ENCODE measurements at places on chromosomes 4 and X.

DNA sequence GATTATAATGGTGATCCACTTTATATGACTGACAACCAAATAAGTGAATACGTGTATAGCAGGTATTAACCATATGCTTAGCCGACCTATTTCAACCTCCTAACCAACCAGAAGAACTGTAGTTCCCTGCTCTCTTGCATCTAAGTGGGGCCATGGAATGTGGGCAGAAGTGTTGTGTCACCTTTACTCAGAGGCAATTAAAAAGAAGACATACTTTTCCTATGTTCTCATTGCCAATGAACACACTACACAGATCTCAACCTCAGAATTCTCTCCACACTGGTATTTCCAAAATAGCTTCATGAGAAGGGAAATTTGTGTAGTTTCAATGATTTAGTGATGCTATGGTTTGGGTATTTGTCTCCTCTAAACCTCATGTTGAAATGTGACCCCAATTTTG is 3.2 kb upstream of the NFKB1 start:
- no peak for DNase-seq

GRCh38 chr4:33025236-33025635 is 2305.1 kb downstream of the PCDH7 start:
- no peak for DNase-seq

DNA sequence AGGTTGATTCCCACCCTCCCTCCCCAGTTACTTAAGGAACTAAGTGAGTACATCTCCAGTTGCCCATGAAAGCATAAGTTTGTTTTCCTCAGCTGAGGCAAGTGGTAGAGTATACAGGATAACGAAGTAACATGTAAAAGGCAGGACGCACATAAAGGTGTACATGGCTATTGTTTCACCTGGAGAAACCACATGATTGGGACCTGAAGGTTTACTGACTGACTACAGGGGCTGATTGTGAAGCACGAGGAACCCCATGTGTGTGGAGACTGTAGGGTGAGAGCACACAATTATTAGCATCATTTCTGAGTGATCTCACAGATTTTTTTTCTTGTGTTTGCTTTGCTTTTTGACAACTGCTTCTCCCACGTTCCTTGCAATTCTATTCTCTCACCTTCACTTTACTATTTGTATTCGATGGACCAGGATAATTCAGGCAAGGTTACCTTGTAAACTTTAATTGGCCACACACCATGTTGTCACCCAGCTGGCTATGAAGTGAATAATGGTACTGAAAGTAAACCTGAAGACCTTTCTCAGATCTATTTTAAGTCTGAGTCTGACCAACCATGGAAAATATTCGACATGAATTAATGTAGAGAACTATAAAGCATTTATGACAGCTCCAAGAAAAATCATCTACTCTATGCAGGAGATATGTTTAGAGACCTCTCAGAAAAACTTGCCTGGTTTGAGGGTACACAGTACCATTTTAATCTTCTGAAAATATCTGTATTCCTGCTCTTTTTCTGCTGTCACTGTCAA is 102.5 kb upstream of the MYOZ2 start:
- no peak for DNase-seq

GRCh38 chr4:38155589-38156294 is 195.5 kb downstream of the PTTG2 start:
- no peak for DNase-seq

GRCh38 chr4:5974321-5974720 is 43.9 kb downstream of the C4orf50 start:
- no peak for DNase-seq

GRCh38 chrX:132748909-132749308 is 209.5 kb downstream of the HS6ST2 start:
- no peak for DNase-seq

GRCh38 chr4:146436423-146437162 is 85.1 kb downstream of the SLC10A7 start:
- DNase-seq, result no peak
